ENCODE measurements at places on chromosomes 16 and 17.

DNA sequence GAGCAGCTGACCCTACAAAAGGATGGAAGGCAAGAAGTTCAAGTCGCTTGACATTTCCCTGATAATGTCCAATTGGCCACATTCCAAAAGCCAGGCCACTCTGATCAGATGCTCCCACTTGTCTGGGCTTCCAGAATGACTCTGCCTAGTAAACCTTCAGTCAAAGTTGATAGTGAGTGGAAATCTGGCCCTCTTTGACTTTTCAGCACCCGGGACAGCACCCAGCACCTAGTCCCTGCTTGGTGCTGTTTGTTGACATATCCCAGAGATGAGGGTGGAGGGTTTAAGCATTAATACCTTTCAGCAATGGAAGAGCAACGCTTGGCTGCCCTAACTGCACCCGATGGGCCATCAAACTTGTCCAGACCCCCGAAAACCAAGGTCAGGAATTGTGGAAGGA, 131.3 kb downstream of the AIPL1 start:
- DNase-seq: no peak

- DNase-seq: no peak
These were observed 32.0 kb upstream of the ENDOV start for GRCh38 chr17:80382956-80383355.

- DNase-seq: no peak
These were observed 35.3 kb upstream of the HELZ start for GRCh38 chr17:67280279-67280678.

- no peak for DNase-seq
These were observed 1.8 kb downstream of the CNTNAP4 start for GRCh38 chr16:76278980-76279379.

DNA sequence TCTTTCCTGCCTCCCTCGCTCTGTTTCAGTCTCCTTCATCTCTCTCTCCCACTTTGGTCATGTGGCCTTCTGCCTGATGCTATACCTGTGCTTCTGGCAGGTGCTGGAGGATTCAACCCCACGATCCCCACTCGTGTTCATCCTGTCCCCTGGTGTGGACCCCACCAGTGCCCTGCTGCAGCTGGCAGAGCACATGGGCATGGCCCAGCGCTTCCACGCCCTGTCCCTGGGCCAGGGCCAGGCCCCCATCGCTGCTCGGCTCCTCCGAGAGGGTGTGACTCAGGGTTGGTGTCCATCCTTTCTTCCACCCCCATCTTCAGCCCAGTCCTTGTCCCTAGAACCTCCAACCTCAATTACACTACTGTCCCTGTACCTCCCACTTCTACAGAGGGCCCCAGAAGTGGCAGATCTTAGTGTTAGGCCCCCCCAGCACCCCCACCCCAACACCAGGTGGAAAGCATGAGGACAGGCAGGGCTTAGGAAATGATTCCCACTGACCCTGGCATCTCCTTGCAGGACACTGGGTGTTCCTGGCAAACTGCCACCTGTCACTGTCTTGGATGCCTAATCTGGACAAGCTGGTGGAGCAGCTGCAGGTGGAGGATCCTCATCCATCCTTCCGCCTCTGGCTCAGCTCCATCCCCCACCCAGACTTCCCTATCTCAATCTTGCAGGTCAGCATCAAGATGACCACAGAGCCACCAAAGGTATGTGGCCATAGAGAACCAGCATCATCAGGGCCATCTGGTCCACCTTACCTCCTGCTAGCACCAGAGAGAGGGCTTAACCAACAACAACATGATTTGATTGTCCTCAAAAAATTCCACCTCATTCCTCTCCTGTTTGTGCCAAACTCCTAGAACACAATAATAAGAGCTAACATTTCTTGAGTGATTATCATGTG, 9.7 kb upstream of the KDM6B start:
- DNase-seq: no peak

GRCh38 chr16:24382762-24383407, 126.8 kb downstream of the CACNG3 start:
- DNase-seq: no peak

DNA sequence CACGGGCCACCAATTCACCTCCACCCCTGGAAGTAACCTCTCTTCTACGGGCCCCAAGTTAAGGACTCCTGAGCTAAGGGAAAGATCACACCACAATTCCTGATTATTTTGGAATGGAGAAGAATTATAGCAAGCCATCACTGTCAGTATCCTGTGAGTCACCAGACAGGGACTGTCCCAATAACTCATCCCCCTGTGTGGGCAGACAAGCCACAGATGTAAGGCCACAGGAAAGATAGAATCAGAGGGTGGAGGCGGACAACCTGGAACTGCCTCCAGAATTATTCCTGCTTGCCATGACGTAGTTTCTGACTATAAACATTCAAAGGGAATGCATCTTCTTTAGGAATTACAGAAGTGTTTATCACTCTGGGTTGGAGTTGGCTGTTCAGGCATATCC, 5.8 kb upstream of the MYO1D start:
- DNase-seq: no peak

- DNase-seq: peak; percentile 32
These were observed 4.5 kb downstream of the TRPV2 start for GRCh38 chr17:16419929-16420271.

- DNase-seq: no peak
These were observed 1.7 kb upstream of the MNT start for GRCh38 chr17:2402544-2402943.

Data from CD4-positive, alpha-beta T cell treated with Interleukin-4 for 1 hour (primary cell).